ENCODE measurements at places on chromosomes 5 and 9.

- DNase-seq, result no peak
Observed at GRCh38 chr5:156824241-156824640, 25.9 kb upstream of the PPP1R2B start.

DNA sequence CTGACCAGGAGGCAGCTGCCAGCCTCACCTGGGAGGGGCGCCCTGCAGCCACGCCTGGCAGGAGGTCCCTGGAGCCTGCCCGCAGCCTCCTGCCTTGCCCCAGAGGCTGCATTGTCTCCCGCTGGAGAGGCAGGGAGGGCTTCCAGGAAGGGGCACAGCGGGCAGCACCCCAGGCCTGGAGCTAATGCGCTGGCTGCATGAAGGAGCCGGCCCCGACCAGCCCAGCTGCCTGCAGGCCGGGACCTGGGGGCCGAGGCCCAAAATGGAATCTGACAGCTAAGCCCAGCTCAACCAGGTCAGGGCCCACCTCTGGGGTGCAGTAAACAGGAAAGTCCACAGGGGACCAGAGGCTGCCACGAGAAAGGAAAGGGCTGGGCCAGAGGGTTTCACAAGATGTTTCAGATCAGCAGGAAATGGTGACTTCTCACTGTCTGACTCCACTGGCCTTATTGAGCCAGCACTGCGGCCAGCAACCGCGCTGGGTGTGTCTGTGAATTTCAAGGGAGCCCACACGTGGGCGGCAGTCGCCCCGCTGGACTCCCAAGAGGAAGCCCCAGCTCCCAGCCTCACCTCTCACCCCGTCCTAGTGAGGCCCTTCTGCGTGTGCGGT, 18.6 kb upstream of the NOTCH1 start:
- DNase-seq, result no peak

DNA sequence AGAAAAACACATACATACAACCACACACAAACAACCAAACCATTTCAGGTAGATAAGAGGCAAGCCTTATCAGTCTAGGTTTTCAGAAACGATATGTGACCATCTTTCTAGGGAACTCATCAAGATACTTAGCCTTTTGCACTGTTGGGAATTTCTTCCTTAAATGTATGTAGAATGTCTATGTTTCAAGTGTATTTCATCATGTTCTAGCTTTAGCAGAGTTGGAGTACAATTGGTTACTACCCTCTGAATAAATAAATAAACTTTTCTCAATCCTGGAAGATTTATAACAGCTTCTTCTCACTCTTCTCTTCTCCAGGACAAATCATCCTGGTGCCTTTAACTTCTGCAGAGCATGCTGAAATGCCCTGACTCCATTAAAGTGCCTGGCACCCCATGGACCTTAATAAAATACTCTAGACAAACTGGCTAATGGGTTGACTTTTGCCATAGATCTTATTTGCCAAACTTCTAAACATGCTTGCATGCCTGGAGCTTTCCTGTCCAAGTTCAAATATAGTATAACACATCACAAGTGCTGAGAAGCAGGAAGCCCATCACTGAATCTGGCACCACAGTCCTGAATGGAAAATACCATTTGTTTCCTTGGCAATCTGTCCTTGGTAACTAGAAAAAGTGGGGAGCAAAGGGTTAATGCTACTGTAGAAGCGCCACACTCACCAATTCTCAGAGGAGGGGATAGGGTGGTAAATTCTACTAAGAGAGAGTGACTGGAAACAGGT, 33.1 kb upstream of the ZNF462 start:
- no peak for DNase-seq

- DNase-seq, result no peak
Observed at GRCh38 chr5:87069974-87070608, 197.6 kb upstream of the RASA1 start.

GRCh38 chr5:132309679-132310078, 15.5 kb downstream of the SLC22A4 start:
- no peak for DNase-seq

DNA sequence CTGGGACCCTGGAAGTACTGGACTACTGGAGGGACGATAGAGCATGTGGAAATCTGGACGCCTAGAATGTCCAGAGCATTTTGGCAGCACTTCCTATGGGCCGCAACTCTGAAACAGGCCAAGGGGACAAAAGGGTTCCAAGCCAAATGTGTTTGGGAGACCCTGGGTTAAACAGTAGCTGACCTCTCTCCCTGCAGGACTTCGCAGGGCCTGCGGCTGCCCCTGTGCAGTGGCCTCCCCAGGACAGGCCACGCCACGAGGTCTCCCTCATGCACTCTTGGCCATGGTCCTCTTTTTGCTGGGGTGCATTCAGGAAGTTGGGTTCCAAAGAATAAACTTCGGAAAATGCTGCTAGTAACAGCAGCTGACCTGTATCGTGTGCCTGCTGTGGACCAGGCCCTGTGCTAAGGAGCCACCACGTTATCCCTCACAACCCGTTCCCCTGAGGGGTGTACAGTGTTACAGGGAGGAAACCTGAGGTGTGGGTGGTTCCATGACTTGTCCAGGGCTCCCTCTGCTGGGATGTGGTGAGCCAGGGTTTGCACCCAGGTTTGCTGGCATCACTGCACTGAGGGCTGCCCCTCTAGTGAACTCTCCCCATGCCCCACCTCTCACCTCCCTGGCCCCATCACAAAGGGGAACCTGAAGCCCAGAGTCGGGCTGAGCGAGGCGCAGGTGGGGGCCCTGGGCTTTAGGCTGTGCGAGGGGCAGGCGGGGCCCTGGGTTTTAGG, 79.4 kb downstream of the AMBP start:
- no peak for DNase-seq

DNA sequence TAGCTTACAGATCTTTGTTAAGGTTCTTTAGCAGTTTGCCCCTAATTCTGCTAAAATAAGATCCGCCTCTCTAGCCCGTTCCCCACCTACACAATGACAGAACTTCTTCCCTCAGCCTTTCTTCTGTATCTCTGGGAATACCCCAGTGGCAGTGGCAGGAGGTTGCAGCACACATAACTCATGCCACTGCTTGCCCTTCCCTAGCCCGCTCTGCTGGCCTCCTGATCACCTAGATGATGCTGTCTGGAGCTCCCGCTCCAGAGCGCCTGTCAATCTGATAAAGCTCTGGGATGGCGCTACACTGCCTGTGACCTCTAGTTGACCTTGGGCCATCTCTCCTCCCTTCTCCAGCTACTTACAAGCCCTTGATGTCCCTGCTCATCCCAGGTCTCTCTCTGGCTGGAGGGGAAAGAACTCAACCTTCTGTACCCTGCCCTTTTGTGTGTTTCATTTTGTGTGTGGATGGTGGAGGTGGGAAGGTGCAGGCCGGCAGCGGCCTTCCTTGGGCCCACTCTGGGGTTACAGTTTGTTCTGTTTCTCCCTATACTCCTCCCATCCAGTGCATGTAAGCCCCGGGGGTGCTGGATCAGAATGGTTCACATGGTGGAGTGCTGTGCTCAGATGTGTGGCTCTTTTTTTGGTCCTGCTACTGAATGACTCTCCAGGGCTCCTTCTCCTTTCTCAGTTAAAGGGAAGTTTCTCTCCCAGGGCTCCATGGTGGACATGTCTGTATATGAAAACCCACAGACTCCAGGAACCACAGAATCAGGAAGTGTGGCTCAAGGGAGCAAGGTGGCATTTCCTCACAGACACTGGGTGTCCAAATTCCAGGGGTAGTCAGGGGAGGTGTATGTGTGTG, 29.1 kb downstream of the MTX3 start:
- DNase-seq, result no peak

DNA sequence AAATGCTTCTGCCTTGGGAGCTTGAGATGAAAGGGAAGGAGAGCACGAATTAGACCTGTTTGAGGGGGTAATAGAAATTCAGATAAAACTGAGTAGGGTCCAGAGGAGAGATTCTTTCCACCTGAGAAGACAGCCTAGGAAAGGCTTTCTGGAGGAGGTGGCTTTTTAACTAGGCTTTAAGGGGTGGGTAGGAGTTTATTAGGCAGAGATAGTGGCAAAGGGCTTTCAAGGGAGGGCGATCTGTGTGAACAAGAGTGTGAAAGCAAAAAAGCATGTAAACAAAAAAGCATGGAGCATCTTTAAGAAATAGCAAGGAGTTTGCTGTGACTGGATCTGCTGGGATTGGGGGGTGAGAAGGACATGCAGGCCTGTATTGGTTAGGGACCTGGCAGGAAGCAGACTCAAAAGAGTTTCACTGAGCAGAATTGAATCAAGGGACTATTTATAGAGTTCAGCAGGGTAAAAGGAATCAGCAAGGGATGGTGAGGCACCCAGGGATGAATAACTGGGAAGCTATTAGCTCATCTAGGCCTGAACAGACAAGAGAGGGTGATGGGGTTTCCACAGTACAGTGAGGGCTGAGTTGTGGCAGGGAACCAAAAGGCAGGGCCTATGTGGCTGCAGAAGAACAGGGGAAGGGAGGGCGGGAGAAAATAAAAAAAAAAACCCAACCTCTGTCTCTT, 18.8 kb downstream of the SLC1A1 start:
- DNase-seq, result no peak

GRCh38 chr9:97647996-97648395, 14.4 kb downstream of the NCBP1 start:
- DNase-seq, result no peak

DNA sequence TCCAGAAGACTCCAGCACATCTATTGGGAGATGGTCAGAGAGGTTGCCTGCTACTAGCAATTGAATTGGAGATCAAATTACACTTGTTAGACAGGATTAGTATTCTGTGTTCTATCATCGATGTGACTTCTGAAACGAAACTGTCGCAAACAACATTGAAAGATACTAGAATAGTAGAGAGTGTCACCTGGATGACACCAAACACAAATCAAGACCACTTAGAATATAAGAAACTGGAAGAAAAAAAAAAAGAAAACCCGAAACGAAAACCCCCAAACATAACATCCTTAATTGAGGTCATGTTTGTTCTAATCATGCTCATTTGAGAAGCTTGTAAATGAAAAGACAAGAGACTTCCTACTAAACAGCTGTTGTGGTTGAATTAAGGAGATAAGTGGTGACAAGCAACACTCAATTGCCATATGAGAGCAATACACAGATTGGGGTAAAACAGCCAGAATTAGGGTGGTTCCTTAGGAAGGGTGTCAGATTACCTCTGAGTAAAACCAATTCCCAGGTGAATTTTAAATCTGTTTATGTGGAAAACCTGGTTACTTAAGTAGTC, 97.6 kb downstream of the BASP1 start:
- no peak for DNase-seq

GRCh38 chr5:8961956-8962355, 583.9 kb downstream of the SEMA5A start:
- no peak for DNase-seq

GRCh38 chr9:97562542-97562941, 61.1 kb downstream of the TMOD1 start:
- no peak for DNase-seq

GRCh38 chr9:91033797-91034196, 232.2 kb downstream of the SYK start:
- DNase-seq, result peak; percentile 50

DNA sequence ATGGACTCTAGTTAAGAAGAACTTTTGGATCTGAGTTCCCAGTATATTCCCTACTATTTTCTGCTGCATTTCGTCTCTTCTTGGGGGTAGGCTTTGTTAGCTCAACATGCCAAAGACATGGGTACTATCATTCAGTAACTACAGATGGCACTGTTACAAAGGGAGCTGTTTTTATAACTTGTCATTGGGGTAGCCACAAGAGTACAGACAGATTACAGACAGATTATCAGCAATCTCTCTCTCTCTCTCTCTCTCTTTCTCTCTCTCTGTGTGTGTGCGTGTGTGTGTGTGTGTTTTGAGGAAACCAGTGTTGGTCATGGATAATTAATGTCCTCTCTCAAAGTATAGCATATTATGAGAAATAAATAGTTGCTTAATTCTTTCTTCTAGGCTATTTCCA, 116.1 kb downstream of the WDR70 start:
- no peak for DNase-seq

DNA sequence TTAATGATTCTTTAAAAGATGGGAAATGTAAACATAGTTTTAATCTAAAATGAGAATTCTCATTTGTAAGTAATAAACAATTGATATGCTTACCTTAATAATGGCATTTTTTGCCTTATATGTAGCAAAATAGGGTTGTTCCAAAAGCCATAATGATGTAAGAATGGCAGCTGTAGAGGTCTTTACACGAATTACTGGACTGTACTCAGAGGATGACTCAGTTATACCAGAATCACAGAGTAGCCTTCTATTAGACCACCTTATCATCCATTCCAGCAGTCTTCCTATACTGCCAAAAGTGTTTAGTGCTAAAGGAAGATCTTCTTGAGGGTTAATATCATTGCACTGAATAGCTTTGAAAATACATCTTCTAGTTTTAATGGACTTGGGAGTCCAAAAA, 66.5 kb downstream of the CPLANE1 start:
- DNase-seq, result no peak

DNA sequence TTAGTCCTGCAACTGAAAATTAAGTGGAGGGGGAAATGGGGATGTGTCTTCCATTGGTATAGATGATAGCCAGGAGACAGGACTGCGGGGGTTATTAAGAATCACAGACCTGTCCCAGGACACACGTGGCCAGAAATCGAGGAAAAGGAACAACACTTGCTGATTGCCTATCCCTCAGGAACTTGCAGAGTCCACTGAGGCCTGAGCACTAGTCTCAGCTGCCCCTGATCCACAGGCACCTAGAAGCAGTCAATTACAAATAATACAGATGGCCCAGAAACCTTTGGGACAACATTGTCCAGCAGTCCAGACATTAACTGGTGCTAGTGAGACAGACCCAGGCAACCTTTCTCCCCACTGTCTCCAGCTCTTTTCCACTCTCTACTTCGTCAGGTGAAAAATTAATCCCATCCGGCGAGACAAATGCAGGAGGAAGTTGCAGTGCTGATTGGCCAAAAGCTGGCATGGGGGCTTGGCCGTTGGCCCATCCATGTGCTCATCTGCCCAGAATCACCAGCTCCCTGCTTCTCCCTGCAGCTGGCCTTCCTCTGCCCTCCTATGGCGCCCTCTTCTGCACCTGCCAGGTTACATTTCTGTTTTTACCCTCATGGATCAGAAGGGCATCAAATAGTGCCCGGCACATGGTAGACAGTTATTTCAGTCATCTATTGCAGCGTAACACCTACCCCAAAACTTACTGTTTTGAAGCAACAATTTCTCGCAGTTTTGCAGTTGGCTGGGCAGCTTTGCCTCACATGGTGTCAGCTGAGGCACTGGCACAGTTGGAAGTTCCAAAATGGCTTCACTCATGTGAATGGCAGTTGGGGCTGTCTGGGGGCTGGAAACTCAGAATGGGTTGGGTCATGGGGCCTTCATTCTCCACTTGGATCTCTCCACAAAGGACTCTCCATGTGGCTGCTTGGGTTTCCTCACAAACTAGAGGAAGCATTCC, 3.6 kb upstream of the B4GALT1 start:
- DNase-seq, result peak; percentile 43

DNA sequence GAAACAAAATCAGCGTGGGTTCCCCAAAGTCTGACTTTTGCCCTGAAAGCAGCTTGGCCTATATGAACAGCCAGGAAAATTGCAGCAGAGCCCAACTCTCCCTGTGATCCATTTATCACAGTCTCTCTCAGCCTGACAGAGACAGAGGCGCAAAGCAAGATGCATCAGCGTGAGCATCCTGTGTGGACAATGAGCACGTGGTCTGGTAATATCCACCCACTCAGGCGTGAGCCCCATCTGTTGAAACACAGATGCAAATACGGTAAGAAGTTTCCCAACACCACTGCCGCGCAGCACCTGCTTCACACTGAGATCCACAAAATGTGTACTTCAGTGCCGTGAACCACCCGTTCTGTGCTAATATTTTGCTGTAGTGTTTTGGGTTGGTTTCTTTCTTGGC, 114.6 kb downstream of the MRPL36 start:
- no peak for DNase-seq
